ENCODE measurements at places on chromosomes 4 and X.

- no peak for DNase-seq
These were observed 1.3 kb downstream of the RHOH start for GRCh38 chr4:40197879-40198689.

DNA sequence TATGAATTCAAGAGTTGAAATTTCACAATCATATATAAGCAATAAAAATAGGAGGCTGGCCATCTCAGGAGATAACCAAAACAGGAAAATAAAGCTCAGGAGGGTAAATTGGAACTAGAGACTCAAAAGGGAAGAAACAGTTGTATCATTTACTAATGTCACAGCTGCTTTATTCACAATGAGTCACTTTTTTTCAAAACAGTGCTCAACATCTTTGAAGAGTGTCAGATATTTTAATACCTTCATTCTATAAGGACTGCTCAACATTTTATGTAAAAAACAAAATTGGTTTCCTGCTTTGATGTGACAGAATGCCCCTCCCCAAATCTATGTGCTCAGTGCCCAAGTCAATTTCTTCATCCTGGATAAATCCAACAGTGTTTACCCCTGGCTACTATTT, 97.7 kb downstream of the DDX60 start:
- no peak for DNase-seq

- no peak for DNase-seq
These were observed 36.5 kb downstream of the TBC1D9 start for GRCh38 chr4:140719686-140720085.

DNA sequence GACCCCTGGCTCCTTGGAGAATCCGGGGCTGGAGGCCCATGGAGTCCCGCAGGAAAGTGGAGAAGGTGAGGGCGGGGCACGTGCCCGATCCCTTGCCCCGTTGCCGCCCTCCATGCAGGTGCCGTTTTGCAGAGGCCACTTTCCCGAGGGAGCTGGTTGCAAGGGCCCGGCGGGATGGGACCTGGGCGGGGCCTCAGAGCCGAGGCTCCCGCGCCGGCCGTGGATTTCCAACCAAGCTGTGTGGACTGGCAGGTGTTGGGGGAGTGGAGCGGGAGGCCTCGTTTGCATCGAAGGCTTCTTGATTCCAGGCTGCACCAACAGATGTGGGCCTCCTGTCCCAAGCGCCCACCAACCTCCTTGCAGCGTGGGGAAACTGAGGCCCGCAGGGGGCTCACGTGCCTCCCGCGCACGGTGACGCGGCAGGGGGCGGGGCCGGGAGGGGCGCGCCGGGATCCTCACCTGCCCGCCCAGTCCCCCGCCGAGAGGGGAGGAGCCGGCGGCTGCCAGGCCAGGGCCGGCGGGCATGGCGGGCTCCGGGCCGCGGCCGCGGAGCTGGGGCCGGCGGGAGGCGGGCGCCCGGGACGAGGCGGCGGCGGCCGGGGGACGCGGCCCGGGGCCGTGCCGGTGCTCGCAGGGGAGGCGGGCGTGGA, 24.9 kb downstream of the SH3BP2 start:
- peak; percentile 35 for DNase-seq

GRCh38 chrX:2176733-2177132, 324.0 kb downstream of the DHRSX start:
- no peak for DNase-seq

DNA sequence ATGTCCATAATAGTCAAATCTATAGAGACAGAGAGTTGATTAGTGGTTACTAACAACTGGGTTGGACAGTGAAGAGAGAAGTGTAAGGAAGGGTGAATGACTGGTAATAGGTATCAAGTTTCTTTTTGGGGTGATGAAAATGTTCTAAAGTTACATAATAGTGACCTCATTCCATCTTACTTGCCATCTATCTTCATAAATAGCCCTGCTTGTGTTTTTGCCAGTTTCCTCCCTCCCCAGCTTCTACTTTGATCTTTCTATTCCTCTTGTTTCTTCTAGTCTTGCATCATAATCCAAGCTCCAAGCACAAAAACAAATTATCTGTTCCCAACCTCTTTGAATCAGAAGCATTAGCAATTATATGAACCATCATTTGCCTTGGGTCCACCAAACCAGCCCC, 40.2 kb upstream of the TET2 start:
- DNase-seq: no peak

DNA sequence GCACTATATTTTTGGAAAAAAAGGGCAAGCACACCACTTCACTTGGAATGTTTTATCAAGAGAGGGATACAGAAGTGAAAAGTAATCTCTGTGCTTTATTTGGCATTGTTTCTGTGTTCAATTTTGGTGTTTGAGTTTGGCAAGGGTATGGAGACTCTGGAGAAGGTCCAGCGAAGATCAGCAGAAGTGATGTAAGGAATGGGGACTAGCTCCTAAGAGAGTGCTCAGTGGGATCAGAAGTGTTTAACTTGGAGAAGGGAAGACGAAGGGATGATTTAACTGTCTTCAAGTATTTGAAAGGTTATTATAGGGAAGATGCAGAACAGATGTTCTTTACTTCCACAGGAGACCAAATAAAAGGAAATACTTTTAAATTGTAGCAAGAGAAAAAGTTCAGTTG, 74.3 kb downstream of the CFAP299 start:
- no peak for DNase-seq

DNA sequence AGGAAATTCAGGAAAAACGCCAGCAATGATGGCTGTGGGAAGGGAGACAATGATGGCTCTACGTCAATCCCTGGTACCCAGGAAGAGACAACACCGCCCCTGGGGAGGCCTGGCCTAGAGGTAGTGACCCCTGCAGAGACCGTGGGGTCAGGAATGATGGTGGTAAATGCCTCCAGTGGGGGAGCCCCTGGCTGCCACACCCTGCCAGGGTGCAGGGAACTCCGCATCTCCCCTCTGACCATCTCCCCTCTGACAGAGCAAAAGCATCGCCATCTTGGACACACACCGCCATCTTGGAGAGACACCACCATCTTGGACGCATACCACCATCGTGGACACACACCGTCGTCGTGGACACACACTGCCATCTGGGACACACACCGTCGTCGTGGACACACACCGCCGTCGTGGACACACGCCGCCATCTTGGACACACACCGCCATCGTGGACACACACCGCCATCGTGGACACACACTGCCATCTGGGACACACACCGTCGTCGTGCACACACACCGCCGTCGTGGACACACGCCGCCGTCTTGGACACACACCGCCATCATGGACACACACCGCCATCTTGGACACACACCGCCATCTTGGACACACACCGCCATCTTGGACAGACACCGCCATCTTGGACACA, 9.9 kb downstream of the ASMTL start:
- DNase-seq: no peak

- DNase-seq: peak; percentile 6
These were observed 234.1 kb downstream of the CPE start for GRCh38 chr4:165612936-165613335.

- DNase-seq: no peak
These were observed 21.4 kb downstream of the MAOB start for GRCh38 chrX:43860646-43861370.

DNA sequence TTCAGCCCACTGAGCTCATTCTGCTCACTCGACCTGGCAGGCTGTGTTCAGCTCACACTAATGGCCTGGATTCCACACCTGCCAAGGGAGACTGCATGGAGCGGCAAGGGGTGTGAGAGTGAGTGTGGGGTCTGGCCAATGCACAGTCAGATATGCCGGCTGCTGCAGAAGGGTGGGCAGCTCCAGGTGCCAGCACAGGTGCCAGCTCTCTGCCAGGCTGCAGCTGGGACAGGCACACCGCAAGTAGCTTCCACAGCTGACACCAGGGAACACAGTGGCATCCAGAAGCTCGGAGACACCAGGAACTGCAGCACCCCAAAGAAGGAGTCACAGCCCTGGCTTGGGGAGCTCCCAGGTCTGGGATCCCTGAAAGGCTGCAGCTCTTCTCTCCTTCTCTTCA, 83.7 kb downstream of the PRDM5 start:
- DNase-seq: no peak

GRCh38 chr4:181702864-181703495, 540.2 kb upstream of the TENM3 start:
- no peak for DNase-seq

- DNase-seq: no peak
These were observed 170.4 kb upstream of the BCOR start for GRCh38 chrX:40268188-40268520.

DNA sequence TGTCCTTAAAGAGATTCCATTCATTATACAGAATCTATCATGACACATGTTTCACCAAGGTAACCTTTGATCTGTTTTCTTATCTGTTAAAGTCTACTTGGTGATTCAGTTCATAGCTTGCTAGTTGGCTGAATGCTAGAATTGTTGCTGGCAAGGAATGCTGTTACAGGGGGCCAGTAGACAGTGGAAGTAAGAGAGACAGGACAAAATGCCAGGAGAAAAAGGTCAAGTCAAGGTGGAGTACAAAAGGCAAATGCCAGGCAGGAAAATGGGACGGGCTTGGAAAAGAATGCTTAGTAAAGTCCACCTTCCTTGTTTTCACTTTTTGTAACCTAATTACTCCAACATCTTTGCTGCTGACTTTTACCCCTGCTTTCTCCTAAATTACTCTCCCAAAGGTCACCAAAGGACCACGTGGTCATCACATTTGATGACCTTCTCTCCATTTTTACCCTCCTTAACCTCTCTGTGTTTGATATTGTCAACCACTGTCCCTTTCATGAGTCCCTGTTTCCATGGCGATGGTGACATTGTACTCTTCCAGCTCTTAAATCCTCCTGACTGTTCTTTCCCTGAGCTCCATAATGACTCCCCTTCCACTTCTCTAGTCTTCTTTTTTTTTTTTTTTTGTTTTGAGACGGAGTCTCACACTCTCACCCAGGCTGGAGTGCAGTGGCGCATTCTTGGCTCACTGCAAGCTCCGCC, 24.5 kb upstream of the TAPT1 start:
- no peak for DNase-seq

- no peak for DNase-seq
These were observed 47.2 kb downstream of the TBCK start for GRCh38 chr4:106268786-106269185.

- DNase-seq: no peak
These were observed 59.9 kb downstream of the RTL9 start for GRCh38 chrX:110418316-110419235.

- no peak for DNase-seq
These were observed 69.2 kb downstream of the STK32B start for GRCh38 chr4:5120468-5120867.

DNA sequence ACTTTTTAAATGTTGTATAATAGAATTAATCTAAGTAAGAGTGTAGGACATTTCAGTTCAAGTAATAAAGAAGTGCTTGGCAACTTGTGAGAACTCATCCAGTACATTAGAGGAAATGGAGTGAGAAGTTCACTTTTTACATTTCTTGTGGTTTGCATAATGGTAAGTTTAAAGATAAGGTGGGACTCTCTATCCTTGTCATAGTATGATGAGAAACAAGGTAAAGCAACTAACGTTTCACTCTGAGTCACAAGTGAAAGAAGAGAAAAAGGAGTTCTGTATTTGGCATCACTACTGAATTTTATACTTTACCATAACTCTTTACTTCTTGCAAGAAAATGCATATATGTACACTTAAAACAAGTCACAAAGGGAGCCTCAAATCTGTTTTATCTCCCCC, 219.4 kb downstream of the SLC4A4 start:
- no peak for DNase-seq

- DNase-seq: no peak
These were observed 2.5 kb upstream of the GABRE start for GRCh38 chrX:151977009-151977408.

GRCh38 chr4:146023334-146023967, 84.8 kb upstream of the ZNF827 start:
- no peak for DNase-seq

DNA sequence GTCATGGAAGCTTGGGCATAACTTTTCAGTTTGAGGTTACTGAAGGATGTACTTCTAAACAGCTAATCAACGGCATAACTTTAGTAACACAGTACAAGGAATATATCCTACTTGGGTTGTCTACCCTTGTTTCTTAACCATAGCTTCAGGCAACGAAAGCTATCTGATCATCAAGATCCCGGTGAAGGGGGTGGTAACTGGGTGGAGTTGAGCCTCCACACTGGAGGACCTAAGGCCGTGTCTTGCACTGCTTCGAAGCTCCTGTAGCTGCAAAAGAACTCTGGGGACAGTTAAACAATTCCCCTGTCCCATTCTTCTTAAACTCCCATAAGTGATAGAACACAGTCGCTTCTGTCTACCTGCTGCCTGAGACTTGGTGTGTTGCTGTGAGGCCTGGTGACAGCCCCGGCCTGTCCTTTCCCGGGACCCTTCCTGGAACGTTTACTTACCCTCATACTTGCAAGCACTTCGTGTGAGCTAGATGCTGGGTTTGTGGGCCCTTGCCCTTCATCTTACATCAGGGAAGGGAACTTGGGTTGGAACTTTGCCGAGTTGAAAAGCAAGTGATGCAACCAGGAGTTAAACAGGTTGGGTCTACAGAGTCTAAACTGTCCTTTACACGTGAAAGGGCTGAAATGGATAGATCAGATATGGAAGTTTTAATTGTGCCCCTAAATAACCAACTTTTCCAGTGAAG, 5.8 kb upstream of the WDR1 start:
- DNase-seq: no peak

DNA sequence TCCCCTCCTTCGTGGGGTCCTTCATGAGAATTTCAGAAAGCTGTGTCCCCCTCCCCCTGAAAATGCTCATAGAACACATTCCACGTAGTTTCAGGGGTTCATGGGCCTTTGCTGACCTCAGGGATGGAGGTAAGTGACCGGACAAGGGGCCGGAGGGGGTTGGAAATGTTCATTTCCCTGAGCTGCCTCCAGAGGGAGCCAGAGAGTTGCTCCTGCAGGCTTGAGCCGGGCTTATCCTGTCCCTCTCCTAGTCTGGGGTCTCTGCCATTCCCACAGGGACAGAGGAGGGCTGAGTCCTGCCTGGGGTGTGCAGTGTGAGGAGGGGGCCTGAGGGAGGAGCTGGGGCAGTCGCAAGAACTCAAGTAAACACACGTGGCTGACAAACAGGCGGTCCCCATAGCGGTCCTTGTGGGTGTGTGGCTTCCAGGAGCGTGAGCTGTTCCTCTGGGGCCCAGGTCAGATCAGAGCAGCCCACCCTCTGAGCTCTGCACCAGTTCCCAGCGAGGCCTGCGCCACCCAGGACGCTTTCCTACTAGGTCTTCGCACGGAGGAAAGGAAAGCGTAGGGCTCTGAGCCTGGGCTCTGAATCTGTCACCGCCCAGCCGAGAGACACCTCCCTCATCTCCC, 62.5 kb downstream of the WFS1 start:
- peak; percentile 27 for DNase-seq

GRCh38 chr4:116361790-116362189, 723.6 kb downstream of the TRAM1L1 start:
- no peak for DNase-seq

GRCh38 chrX:20067709-20068561, 48.8 kb downstream of the MAP7D2 start:
- no peak for DNase-seq
